Stimulated activated CD4-positive, alpha-beta T cell treated with anti-CD3 and anti-CD28 coated beads, Interleukin-1b, Interleukin-23, amount 100 ng/mL, for 1 hour (primary cell): ENCODE measurements at places on chromosomes 7 and 10.

DNA sequence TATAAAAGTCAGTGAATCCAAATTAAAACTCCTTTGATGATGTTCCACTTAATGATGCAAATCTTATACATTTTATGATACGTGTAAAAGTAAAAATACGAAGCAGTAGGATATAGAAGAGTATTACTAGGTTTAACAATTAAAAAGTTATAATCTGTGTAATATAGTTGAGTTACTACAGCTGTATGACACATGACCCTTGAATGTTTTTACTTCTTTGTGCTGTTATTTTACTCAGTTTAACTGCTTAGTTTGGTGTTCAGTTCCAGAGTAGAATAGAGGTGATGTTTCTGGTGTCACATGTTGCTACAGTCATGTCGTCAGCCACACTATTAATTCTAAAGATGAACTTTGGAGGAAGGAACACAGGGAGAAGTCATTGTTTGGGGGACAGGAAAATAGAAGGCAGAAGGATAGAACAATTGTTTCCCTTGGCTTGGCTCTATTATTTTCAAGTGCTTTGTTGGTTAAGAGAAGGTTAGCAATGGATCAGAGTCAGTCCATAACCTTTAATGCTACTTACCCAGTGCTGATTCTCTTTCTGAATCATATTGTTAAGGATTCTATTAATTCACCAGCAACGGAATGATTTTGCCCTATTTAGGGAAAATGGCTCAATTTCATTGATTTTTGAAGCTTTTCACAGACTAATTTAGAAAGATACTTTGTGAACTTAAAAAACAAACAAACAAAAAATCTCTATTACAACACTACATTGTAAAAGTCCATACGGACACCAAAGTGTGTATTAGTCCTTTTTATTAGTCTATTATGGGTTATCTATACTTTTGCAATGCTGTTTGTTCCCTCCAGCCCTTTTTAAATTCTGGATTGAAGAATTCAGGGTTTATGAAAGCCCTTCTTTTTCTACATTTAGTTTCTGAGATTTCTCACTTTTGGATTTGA, 73.4 kb downstream of the CPED1 start:
- no peak for DNase-seq

DNA sequence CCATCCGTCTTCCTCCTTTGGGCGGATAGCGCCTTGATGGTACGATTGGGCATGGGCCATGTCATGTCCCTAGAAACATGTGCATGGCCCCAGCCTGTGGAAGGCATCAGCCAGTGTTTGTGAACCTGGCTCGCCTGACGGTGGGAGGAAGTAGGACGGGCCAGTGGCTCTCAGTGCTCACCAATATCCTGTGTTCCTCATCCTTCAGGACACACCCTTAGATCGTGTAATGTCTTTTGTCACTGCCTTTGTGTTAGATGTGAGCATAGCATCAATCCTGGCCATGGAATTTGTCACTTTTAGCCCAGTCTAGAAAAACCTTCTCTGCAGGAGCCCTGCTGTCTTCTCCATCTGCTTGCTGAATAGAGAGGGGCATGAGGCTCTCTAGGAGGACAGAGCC, 77.6 kb downstream of the PFKFB3 start:
- DNase-seq, result no peak

DNA sequence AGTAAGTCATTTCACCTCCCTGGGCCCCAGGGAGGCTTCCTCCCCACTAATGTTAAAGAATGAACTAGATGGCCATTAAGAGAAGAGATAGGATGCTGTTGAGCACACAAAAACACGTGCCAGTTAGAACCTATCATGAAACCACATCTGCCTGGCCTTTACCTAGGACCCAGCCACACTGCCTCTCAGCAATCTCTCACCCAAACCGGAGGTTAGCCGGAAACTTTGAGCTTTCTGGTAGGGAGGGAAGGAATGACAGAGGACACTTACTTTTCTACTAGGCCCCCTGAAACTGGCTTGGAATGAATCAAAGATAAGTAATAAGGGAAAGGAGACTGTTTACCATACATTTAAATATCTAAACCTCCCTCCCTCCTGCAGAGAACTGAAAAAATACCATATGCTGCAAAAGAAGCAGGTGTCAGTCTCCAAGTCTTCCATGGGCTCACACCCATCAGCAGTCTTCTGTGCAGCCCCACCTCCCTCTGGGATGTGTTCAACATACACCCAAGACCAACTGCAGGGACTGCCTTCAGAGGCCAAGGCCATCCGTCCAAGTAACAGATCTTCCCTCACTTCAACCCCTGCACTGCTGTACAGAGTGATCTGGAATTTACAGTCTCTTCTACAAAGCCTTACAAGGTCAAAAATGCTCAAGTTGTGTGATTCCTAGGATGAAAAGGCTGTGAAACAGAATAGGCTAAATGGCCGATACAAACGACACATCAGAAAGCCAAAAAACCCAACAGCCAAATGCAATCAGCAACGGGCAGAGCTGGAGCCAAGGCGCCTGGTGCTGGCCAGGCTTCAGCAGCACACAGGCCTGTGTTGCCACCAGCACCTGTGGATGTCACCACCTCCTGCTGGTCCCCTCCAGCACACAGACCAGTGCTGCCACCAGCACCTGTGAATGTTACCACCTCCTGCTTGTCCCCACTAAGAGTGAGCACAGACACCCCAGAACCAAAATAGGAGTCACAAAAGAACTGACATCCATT, 42.4 kb downstream of the SORBS1 start:
- no peak for DNase-seq

DNA sequence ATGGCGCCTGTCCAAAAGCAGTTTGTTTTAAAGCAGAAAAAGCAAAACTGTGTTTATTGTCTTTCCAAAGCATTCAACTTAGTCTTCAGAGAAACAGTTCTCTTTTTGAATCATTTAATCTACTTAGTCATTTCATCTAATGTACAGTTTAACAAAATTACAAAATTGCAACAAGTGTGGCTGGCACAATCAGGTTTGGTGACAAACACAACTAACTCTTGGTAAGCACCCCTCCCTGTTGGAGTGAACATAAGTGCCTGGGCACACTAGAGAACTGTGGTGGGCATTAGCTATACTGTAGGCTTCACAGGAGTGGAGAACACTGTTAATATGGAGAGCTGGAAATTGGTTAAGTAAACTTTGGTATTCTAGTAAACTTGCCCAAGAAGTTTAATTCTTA, 6.9 kb downstream of the CREM start:
- DNase-seq, result no peak

- DNase-seq, result no peak
These were observed 54.9 kb downstream of the PTEN start for GRCh38 chr10:87918254-87918859.
